ENCODE measurements at places on chromosomes 6 and 20.

- no peak for DNase-seq
Measured at GRCh38 chr6:17415321-17415720, 21.9 kb downstream of the CAP2 start.

GRCh38 chr6:90753820-90754643 is 167.2 kb upstream of the MAP3K7 start:
- DNase-seq = no peak

- no peak for DNase-seq
Measured at GRCh38 chr6:10610289-10610688, 84.1 kb downstream of the C6orf52 start.

GRCh38 chr20:21762646-21763045 is 57.2 kb downstream of the PAX1 start:
- no peak for DNase-seq

- no peak for DNase-seq
Measured at GRCh38 chr20:13296070-13296469, 75.0 kb downstream of the ISM1 start.

- no peak for DNase-seq
Measured at GRCh38 chr6:38577492-38577891, 62.2 kb downstream of the BTBD9 start.

DNA sequence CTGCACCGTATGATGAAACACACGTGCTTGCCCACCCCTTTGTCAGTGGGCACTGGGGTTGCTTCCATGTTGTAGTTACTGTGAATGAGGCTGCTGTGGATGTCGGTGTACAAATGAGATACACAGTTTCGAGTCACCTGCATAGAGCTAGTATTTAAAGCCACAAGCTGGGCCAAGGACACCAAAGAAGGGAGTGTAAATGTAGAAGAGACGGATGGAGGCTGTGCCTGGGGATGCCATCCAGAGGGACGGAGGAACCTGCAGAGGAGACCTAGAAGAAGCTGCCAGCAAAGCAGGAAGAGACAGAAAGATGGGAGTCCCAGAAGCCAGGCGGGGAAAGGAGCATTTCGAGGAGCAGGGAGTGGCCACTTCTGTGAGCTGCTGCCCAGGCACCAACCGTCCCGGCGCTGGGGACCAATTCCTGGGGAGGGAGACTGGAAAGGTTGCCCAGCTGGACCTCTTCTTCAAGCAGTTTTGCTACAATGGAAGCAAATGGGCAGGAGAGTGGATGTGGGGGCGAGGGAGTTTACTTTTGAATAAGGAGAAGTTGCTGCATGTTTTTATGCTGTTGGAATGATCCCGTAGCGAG is 339.3 kb downstream of the ZFAND3 start:
- DNase-seq = no peak
